ENCODE measurements at places on chromosomes 3 and 15.

DNA sequence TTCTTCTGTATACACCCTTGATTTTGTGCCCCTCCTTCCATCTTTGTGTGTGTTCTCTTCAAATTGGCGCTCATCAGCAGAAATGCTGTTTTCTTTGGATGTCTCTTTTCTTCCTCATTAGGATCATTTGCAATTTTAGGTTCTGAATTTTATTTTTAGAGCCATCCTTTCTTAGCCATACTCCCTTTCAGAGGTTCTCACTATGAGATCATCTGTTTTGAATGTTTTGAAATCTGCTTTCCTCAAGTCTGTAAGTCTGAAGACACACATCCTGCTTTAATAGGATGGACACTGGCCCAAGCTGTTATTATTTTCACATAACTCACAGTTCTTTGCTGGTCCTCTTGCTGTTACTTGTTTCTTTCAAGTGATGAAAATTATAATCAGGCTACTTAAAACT lies 124.8 kb downstream of the BDH1 start:
- no peak for DNase-seq

- DNase-seq: no peak
These were observed 1165.1 kb downstream of the ROBO2 start for GRCh38 chr3:78204977-78205376.

DNA sequence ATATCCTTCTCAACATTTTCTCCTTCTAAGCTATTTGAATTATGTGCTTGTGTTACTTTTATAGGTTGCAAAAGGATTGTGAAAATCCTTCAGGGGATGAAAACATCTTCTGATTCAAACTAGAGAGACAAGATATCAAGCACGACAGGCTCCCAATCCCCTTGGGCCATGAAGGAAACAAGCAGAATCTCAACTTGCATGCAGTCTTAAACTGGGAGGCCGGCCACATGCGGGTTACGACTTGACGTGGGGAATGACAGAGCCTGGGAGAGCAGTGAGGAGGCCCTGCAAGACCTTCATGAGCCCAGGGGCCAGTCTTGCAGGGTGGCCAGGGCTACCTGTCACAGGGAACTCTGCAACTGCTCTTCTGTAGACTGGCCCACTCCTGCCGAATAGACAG lies 94.4 kb downstream of the SCN11A start:
- no peak for DNase-seq

- DNase-seq: no peak
These were observed 30.2 kb downstream of the LYSMD4 start for GRCh38 chr15:99702895-99703602.

DNA sequence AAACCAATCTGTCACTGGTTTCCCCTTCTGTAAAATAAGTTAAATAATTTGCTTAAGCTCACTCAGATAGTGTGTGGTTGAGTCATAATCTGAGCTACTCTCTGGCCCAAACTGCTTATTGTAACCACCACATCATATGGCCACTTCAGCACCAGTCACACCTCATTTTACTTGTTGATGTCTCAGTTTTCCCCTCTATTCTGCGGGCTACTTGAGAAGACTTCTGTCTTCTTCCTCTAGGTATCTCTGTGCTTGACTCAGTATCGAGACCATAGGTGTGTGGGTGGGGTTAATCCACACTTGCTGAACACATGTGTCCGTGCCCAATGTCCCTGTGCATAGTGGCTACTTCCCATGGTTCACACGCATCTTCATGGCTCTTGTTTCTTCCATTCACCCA lies 32.9 kb downstream of the CRYGS start:
- no peak for DNase-seq

DNA sequence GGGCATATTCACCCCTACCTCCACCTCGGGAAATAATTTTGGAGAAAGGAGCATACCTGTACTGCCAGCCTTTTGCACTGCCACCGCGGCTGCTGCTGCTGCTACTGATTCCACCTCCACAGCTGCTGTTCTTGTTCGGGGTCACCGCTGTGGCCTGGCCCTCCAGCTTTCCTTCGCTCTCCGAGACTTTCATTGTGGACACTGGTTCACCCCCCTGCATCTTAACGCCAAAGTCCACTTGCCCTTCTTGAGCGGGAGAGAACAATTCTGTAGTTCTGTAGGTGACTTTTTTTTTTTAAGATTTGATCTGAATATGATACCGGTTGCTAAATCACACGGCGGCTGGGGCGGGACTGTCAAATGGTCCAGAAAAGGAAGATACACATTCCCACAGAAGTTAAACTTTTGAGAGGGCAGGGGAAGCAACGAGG lies 701 bp downstream of the OSBPL11 start:
- no peak for DNase-seq

GRCh38 chr15:42785569-42785968 lies 48.6 kb upstream of the CDAN1 start:
- no peak for DNase-seq

GRCh38 chr3:192129586-192129985 lies 597.8 kb downstream of the FGF12 start:
- no peak for DNase-seq

DNA sequence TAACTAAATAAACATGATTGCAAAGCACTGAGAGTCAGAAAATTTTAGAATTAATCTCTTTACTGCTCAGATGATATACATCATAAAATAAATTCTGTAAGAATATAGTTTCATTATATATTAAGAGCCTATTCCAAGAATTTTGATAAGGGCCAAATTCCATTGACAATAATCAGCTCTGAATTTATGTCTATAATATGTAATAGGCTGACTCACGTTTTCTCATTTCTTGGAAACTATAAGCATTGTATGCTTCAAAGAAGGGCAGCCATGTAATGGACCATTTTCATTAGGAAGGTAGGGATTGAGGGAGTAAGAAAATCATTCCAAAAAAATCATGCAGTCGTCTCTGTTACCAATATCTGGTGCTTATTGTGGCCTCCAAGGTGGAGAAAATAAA lies 315.9 kb downstream of the ZIC4 start:
- DNase-seq: no peak

- DNase-seq: no peak
These were observed 20.3 kb downstream of the SETMAR start for GRCh38 chr3:4323246-4324027.

Measured in stimulated activated CD8-positive, alpha-beta memory T cell treated with anti-CD3 and anti-CD28 coated beads, Interleukin-12 subunit alpha, Interleukin-12 subunit beta, amount 100 ng/mL, for 4 hours (primary cell).